ENCODE measurements at places on chromosomes 2 and 18.

- DNase-seq: no peak
Measured at GRCh38 chr2:71640489-71640888, 187.1 kb downstream of the DYSF start.

DNA sequence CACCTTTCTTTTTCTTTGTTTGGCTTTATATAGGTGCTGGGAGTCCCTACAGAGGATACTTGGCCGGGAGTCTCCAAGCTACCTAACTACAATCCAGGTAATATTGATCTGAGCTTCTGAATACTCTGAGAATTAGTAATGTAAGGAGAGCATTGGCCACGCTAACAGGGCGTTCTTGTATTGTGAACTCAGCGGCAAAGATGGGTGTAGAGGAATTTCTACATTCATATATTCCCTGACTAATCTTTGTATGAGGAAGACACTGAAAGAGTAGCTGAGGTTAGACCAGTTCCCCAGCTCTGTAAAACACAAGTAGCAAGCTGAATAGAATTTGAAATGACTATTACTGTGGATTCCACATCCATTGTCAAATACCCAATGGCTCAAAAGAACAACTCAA lies 48.5 kb downstream of the CDK15 start:
- no peak for DNase-seq

- no peak for DNase-seq
Measured at GRCh38 chr2:54609647-54610046, 113.8 kb upstream of the EML6 start.

DNA sequence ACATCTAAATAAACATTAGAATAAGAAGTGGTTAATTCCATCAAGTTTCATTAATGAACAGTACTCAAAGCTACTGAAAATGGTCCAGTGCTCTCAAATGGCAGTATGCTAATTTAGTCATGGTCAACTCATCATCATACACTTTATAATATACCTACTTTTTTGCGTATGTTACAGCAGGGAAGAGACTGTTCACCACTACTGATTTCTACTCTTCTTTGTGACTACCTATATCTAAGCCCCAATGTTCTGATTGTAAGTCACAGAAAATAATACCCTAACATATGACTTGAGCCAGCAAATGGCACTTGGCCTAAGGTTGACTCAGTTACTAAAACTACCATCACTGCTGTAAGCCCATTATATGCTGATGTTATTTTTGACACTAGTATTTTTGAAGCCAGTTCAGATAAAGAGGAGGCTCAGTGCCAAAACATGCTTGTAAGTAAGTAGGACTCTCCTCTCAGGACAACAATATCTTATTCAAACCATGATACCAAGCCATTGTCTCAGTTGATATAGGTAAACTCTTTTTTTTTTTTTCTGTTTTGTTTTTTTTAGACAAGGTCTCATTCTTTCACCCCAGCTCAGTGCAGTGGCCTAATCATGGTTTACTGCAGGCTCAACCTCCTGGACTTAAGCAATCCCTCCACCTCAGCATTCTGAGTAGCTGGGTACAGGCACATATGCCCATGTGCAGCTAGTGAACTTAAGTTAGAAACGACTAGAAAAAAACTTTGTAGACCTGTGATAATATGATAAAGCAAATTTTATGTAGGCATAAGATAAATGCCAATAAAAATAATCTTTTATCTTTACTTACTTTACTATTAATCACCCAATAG lies 266.9 kb downstream of the ZNF385B start:
- DNase-seq: no peak

DNA sequence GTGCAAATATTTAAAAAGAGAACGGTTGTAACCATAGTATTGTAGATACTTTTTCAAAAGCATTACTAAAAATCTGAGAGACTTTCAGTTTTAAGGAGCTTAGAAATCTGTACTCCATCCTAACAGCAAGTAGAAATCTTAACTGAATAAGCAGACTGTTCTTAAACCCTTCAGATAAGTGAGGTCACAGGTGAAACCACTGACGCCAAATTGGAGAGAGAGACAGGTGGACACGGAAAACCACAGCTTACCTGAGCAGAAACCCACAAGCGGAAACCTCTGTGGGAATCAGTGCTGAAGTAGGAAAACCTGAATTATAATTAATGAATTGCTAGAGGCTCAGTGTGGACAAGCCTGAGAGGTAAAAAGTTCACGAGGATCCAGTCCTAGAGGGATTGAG lies 959.4 kb upstream of the CELF4 start:
- no peak for DNase-seq

GRCh38 chr2:17388798-17389197 lies 129.4 kb downstream of the RAD51AP2 start:
- DNase-seq: no peak

GRCh38 chr18:79540904-79541282 lies 138.7 kb upstream of the CTDP1 start:
- DNase-seq: no peak

- no peak for DNase-seq
Measured at GRCh38 chr2:20485612-20486388, 38.9 kb downstream of the RHOB start.

- no peak for DNase-seq
Measured at GRCh38 chr2:20676353-20677215, 9.6 kb downstream of the GDF7 start.

GRCh38 chr18:58496231-58496630 lies 132.7 kb downstream of the ALPK2 start:
- DNase-seq: no peak

- peak; percentile 43 for DNase-seq
Measured at GRCh38 chr2:96806468-96807126, 9.5 kb upstream of the CNNM3 start.

DNA sequence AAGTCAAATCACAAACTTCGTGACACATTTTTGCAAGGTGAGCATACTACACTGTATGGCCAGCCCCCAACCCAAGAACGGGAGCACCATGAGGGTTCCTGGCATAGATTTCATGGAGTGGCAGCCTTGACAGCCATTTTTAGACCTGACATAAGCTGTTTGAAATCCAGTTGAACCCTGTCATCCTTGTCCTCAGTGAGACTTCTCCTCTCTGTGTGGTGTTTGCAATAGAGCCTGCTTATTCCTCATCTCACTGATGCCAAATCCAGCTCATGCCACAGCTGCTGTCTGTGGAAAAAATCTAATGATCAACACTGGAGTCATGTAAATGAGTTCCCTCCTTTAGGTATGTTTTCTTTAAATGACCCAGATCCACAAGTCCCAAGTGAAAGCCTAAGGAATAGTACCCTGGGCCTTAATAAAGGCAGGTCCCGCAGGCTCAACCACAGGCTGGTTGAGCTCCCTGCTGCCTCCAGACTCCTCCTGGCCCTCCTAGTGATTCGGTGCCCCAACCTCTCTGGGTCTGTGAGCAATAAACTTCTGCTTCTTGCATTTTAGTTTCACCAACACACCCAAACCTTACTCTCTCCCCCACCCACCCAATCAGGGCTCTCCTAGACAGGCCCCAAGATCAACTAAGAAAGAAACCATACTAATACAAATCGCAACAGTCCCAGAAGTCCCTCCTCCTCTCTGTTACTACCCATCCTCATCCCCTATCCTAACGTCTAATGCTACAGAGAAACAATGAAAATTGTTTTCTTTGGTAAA lies 8.4 kb upstream of the CREG2 start:
- no peak for DNase-seq

- DNase-seq: no peak
Measured at GRCh38 chr2:181241797-181242196, 215.4 kb upstream of the ITGA4 start.

Measured in CD4-positive, alpha-beta T cell (primary cell).